ENCODE measurements at places on chromosomes 3 and 15.

GRCh38 chr3:99429502-99429901, 208.9 kb upstream of the COL8A1 start:
- DNase-seq, result no peak

DNA sequence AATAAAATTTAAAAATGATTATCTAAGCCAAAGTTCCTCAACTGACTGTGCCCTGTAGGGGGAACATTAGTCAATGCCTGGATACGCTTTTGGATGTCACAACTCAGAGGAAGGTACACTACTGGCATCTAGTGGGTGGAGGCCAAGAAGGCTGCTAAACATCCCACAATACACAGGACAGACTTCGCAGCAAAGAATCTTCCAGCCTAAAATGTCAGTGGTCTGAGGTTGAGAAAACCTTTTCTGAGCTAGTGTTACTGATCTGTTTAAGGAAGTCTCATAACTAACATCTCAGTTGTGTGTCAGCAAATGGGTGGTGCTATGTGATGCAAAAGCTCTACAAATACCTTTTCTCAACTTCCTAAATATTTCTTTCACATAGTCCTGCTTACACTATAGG, 20.9 kb upstream of the LDHAL6B start:
- DNase-seq, result no peak

DNA sequence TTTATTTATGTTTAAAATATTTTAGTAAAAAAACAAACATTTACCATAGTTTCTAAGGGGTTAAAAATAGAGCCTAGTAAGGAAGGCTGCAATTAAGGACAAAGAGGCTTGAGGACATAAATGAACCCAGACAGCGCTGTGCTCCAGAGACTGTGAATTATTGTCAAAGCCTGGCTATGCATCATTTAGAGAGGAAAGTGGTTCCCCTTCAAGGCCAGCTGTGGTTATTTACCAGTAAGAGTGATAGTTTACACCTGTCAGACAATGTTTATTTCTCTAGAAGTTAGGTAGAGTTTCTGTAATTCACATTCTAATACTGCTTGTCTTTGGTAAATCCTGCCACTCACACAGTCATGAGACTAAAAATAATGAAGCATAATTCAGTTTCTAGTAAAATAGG, 32.4 kb upstream of the PIK3R4 start:
- DNase-seq, result no peak

GRCh38 chr3:12908136-12908730, 66.9 kb upstream of the RPL32 start:
- no peak for DNase-seq

- DNase-seq, result peak; percentile 87
Measured at GRCh38 chr3:50572158-50572557, 2.8 kb downstream of the HEMK1 start.

DNA sequence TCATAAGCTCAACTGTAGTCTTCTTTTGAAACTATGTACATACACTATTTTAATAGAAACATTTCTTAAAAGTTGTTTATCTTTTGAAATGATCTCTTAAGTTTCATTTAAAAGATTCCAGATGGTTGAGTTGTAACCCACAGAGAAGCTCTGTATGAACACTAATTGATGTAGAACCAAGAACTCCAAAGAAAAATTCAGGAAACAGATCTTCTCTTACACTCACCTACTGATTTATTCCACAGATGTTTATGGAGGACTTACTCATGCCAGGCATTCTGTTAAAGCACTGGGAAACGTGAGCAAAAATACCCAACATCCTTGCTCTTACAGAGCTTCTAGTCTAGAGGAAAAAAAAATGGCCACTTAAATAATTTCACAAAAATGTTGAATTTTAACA, 551.1 kb downstream of the NAALADL2 start:
- no peak for DNase-seq

DNA sequence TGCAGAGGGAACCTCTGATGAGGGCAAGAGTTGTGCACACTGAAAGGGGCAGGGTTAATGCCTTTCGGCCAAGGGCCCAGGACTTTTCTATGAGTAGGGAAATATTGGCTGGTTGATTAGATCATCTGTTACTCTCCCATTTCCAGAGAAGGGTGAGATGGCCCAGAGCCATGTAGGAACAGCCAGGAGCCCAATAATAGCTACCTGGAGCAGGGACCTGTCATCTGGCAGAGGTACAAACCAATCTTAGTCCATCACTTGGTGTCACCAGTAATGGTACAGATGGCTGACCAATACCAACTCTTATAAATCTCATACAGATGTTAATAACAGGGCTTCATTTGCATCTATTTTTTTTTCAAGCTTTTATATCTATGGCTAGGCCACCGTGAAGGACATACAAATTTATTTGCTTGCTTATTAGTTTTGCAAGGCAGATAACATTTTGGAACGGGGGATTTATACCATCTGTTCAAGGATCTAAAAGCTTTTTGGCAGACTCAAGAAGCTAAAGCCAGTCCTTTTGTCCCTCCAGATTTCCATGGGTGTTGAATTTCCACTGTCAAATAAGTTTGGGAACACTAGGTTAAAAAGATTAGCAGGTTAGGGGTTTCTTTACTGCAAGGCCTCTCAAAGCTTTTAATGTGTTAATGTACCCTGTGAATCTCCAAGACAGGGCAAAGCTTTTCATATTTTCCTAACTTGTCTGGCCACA, 79.3 kb downstream of the TNIK start:
- no peak for DNase-seq

DNA sequence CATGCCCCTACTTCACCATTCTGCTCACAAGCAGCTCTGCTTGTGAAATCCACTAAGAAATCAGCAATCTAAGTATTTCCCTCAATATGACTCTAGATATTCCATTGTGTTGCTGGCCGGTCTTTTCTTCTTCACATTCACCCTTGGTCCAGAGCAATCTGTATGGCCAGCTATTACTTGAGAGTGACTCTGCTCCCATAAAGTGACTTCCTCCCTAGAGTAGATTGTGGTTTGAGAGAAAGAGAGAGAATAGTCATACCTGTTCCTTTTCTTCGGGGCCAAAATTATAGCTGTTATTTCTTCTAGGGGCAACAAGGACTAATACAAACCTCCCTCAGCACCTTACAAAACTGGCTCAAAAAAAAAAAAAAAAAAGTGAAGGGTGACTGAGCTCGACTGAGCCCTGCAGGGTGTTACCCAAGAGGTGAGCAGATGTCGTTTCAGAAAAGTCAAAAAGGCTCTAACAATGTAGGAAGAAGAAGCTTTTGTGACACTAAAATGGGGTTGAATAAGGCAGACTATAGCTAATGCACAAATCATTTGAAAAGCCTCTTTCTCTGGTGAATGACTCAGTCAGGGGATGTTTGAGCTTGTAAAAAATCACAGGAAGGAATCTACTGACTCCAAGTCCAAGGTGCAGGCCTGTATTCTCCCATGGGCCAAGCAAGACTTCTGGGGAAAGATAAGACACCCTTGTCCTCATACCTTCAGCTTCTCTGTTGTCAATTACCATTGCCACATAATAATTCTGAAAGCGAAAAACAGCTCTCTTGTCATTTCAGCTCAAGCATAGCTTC, 161.0 kb upstream of the SLC24A5 start:
- no peak for DNase-seq

DNA sequence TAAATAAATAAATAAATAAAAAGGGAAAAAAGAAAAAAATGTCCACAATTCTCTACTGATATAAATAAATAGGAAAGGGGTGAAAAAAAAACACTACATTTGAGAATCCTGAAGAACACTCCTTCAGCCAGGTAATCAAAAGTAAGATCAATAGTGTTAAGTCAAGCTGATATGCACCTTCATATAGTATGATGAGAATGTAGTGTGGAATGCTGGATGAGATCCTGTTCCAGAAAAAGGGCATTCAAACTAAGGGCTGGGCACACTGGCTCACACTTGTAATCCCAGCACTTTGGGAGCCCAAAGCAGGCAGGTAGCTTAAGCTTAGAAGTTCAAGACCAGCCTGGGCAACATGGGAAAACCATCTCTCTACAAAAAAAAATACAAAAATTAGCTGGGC, 5.1 kb upstream of the VPS18 start:
- no peak for DNase-seq

GRCh38 chr3:114762144-114762543, 384.9 kb downstream of the ZBTB20 start:
- DNase-seq, result no peak

DNA sequence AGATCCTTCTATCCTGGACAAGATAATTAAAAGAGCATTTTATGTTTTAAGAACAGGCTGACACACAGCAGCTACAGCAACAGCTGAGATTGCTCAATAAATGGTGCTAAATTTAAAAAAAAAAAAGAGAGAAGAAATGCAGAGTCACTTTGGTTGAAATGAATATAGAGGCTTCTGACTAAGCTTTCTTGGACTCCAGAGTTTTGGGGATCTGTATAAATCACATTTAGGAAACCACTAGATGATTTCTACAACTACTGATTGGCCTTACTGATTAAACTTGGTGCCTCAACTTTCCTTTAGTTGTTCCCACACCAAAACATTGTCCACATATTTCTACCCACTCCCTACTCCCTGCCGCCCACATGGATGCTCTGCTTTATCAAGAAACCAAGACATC, 132.9 kb upstream of the ZBTB20 start:
- no peak for DNase-seq

DNA sequence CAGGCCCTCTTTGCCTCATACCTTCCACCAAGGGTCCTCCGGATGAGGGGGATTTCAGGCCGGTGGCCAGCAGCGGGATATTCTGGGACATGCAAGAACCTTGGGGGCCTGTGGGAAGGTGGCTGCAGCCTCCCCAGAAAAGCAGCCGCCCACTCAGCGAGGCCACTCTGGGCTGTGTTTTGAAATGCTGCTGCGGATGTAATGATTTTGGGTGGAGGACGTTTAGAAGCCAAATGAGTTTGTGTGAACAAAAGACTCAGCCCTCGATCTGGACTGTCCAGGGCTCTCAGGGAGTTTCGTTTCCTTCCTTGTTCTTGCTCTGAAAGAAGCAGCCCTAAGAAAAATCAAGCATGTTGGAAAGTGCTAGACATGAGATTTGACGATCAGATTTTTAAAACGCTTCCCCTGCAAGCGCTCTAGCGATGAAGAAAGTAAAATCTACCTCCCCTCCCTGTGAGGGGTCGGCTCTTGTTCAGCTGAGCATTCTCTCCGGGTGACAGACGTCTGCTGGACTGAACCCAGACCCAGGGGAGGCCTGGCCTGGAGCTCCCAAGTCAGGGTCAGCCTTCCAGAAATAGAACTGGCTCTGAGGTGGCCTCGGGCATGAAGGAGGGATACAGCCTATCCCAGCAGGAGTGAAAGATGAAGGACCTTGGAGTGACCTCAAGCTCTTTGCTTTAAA, 12.9 kb downstream of the HEG1 start:
- DNase-seq, result no peak

- DNase-seq, result no peak
Measured at GRCh38 chr3:87901141-87901540, 157.7 kb downstream of the CGGBP1 start.

- DNase-seq, result peak; percentile 86
Measured at GRCh38 chr3:44516230-44516629, 38.8 kb upstream of the ZNF445 start.

GRCh38 chr15:92879949-92880725, 20.0 kb upstream of the CHD2 start:
- no peak for DNase-seq

- no peak for DNase-seq
Measured at GRCh38 chr3:187207624-187208023, 10.3 kb downstream of the RTP1 start.

GRCh38 chr3:163671201-163671600, 1407.1 kb downstream of the SI start:
- no peak for DNase-seq

GRCh38 chr3:66466606-66467270, 34.1 kb downstream of the LRIG1 start:
- no peak for DNase-seq

- DNase-seq, result no peak
Measured at GRCh38 chr3:43372809-43373559, 86.6 kb downstream of the SNRK start.

DNA sequence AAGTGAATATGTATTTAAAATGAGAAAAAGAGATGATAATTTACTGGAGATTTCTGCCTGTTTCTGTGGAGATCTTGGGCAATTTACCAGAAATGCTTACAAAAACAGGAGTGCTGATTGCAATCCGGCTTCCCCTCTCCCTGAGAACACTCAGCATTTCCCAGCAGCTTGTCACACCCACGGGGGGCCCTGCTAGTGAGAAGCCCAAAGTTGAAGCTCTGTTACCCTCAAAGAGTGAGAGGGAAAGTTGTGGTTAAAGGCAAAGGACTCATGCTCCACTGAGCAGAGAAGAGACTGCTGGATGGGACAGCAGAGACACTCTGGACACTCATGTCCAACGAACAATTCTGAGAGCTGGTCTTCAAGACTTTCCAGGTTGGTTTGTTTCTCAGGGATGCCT, 2.9 kb downstream of the MCTP2 start:
- no peak for DNase-seq

- DNase-seq, result no peak
Measured at GRCh38 chr3:15942462-15942861, 144.7 kb upstream of the ANKRD28 start.

GRCh38 chr15:85412956-85413854, 32.8 kb downstream of the AKAP13 start:
- peak; percentile 77 for DNase-seq

DNA sequence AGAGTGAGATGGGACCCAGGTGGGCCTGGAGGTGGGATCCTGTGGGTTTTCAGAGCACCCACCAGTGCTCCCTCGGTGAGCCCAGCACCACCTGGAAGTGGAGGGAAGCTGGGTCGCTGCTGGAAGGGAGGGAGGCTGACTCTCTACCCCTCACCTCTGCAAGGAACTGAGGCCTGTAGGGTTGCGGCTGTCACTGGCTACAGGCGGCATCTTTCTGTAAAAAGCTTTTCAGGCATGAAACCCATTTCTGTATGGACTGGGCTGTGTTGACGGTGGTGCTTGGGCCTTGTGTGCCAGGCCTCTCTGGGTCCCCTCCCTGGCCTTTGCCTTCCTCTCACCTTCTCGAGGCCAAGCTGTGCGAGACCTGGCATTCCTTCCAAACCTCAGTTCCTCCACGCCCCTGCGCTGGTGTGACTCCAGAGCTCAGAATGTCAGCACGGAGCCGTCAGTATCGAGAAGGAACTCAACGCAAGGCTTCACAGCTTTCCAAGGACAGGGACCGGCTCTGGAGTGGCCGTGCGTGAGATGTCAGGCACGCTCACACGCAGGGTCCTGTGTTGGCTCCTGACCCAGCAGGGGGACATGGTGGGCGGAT, 16.6 kb downstream of the ABTB1 start:
- DNase-seq, result no peak

GRCh38 chr3:30862004-30862403, 32.5 kb downstream of the GADL1 start:
- no peak for DNase-seq

DNA sequence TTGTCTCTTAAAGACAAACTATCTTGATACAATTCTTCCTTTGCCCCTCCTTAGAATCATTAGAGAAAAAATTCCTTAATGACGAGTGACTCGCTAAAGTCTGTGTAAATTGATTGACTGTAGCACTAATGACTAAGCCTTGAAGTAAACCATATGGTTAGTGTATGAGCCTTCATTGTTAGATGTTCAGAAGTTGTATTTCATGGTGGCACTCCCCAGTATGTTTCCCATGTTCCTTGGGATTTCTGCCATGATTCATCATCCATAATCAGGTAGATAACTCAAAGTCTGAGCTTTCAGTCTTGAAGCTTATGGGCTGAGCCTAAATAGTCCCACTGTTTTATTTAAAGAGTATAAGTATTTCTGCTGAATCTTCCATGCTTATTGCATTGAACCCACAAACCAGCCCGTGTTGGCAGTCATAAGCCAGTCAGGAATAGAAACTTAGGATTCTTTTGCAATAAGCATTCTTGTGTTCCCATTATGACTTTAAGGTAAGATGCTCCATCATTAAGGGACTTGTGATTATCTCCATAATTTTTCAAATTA, 371.2 kb upstream of the RARB start:
- DNase-seq, result no peak
